ENCODE measurements at places on chromosomes 6 and 20. TPM values are rescaled to one million over a fixed set of nuclear protein-coding genes. Genes with fewer than 3 reads are reported as not detected.

DNA sequence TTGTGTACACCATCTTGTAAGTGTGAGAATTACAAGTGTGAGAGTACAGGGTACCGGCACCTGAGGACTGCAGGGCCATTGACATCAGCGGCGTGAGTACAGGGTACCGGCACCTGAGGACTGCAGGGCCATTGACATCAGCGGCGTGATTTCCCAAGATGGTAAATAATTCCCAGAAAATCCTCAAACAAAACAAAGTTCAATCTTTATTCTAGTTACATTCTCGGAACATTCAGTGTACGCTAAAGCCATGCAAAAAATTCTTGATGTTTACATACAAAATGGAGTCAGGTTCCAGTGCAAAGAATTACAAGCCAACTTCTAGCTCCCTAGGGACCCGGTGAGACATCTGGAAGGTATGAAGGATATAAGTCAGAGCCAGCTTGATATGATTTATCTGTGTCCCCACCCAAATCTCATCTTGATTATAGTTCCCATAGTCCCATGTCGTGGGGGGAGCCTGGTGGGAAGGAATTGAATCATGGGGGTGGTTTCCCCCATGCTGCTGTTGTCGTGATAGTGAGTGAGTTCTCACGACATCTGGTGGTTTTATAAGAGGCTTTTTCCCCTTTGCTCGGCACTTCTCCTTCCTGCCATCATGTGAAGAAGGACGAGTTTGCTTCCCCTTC, 172.7 kb downstream of the TTLL2 start:
- no peaks in the 10 kb centered on the region for H3K27me3 ChIP-seq
- DNase-seq = no peak
- no peaks in the 10 kb centered on the region for H3K36me3 ChIP-seq
- H3K27ac ChIP-seq = peak overlapping the region; percentile 82
- peaks cover 78% of the 10 kb centered on the region for H3K4me1 ChIP-seq

Gene COL21A1
- total RNA-seq = 0.50 TPM

Gene EPHA7
- total RNA-seq = 0.37 TPM

Gene TCF15
- not detected for total RNA-seq

Data from liver (tissue), 10 donors.